ENCODE measurements at places on chromosomes 4 and X.

DNA sequence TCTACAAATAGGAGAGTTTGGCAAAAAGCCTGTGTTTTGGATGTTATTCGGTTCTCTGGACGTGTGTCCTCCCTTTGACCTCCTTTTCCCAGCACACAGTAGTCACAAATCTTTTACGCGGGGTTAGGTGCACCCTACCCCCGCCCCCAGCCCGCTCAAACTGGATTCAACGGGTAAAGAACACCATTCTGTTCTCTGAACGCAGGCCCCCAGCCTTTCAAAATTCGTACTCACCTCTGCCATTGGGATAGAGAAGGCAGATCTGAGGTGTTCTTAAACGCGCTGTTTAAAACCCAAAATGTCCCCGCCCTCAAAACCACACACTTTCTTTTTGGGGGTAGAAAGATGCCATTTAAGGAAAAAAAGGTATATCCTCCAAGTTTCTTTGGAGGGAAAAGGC lies 2.7 kb downstream of the LEF1 start:
- DNase-seq, result no peak

- no peak for DNase-seq
These were observed 587 bp downstream of the CD99 start for GRCh38 chrX:2691543-2692220.

DNA sequence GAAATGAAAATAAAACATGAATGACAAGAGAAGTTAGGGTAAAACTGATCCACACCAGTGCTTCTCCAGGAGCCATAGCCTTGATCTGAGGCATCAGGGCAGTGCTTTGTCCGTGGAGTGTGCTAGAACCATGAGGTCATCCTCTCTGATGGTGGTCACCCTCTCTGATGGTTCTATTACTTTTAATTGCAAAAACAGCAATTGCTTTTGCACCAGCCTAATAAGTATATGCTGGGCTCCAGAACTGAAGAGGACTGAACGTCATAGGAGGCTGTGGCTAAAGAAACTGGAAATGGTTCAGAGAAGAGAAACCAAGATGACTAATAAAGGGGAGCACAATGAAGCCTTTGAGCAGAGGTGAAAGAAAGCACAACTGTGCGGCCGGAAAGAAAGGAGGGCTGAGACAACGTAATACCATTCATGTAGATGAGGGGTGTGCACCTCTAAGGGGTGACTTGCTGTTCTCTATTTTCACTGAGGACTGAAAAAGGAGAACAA lies 17.0 kb upstream of the TMEM154 start:
- no peak for DNase-seq

DNA sequence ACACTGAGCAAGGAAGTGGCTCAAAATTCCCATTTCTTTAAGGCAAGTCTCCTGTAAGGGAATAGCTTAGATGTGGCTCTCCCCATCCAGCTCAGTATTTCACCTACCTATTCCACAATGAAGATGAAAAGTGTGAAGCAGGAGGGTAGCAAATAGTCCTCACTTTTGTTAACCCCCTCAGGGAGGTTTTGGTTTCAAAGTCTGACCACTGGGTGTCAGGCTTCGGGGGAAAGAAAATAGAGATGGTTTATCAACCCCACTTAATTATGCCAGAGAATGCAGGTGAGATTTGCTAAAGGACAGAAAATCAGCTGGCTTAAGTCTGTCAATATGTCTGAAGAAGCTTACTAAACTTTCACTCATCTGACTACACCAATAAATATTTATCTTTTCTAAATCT lies 69.5 kb downstream of the DHX15 start:
- no peak for DNase-seq

DNA sequence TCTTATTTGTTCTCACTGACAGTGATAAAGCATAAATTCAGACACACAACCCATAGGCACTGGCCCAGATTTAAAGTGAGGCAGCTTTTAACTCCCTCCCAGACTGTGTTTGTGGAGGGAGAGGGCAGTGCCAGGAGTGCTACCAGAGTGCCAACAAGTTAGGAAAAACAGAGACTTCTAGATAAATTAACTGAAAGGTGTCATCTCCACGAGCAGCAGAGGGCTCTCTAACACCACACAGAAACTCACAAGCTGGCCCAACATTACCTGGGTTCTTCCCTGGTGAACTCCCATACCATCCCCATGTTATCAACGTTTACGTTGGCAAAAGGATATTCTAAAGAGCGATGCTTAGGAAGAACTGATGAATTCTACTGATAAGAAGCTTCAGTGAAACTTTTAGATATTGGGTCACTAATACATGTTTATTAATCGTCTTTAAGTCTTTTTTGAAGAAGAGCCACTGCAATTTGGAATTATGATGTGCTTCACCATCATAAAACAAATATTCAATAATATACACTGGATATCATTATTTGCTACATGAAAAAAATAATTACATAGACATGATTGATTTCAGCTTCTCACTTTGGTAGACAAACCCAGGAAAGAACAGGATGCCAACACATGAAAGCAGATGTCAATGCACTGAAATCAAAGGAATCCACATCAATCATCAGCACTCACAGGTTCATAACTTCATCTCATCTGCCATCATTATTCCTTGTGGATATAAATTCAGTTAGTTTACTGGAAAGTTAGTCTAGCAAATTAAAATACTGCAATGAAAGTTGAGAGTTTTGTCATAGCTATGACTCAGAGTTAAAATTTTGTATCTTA lies 121.2 kb upstream of the NAP1L5 start:
- peak; percentile 84 for DNase-seq

GRCh38 chr4:182240161-182241130 lies 2.8 kb upstream of the TENM3 start:
- DNase-seq, result no peak

GRCh38 chr4:167826281-167826680 lies 266.1 kb upstream of the ANXA10 start:
- DNase-seq, result no peak

DNA sequence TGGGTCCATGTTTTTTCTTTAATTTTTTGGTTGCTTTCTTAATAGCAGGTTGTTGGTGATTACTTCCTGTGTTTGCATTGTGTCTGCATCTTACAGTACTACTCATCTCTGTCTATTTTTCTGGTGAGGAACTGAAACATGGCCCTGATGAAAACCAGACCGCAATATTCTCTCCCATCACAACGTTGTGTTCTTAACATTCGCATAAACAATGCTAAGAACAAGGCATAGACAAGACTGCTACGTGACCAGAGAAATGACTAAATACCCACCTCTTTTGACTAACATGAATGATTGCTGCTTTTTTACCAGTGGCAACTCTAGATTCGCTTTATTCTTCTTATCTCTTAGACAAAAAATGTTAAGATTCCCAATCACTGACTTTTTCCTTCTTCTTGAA lies 179.1 kb downstream of the GC start:
- no peak for DNase-seq

DNA sequence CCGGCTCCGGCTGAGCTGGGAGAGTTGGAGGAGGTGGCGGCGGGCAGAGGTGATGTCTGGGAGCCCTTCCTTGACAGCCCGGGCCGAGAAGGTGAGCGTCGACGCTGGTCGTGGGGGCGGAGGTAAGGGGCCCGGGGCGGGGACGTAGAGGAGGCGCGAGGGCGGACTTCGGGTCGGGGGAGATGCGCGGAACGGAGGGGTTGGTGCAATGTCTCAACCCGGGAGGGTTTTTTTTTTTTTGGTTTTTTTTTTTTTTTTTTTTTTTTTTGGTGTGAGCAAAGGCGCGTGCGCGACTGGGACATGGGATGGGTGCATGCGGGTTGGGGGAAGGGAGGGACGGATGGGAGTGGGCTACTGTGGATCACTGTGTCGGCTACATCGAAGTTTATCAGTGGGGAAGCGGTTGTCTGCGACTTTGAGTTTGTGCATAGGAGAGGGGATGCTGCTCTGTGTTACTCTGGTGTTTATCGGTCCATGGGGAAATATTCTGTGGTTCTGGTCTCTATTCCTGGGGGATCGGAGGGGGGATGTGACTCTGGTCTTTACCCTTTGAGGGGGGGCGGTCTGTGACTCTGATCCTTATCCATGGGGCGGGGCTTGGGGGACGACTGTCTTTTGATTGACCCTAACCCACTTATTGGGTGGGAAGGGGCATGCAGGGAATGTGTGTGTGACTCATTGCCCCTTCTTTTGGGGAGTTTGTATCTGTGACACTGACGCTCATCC lies 537 bp downstream of the RBM10 start:
- DNase-seq, result no peak

GRCh38 chrX:17987783-17988182 lies 126.7 kb upstream of the RAI2 start:
- no peak for DNase-seq
